ENCODE measurements at places on chromosomes 13 and 19.

DNA sequence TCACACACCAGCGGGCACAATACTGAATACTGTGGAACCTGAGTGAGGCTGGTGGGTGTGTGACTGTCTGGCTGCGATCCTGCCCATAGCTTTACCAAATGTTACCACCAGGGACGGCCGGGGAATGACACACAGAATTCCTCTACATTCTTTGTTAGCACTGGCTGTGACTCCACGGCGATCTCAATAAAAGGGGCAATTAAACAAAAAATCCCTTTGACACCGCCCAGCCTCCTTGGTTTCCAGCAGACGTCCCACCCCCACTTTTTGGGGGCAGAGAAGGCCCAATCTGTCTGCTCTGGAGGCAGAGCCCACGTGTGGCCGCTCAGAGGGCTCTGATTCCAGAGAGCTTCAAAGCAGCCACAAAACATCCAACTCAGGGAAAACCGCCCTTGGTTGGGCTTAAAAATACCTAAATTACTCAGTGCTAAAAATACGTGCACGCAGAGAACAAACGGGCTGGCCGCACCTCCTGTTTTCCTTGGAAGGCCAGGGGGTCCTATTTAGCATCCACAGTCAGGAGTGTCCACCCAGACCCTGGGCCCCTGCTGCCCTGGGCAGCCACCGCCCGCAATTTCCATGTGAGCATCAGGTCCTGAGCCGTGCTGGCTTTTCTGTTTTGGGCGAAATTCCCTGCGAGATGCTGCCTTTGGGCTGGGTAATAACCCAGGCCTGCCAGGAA, 47.8 kb downstream of the GADD45B start:
- no peak for DNase-seq

- no peak for DNase-seq
Observed at GRCh38 chr13:93244918-93245280, 18.3 kb downstream of the GPC6 start.

DNA sequence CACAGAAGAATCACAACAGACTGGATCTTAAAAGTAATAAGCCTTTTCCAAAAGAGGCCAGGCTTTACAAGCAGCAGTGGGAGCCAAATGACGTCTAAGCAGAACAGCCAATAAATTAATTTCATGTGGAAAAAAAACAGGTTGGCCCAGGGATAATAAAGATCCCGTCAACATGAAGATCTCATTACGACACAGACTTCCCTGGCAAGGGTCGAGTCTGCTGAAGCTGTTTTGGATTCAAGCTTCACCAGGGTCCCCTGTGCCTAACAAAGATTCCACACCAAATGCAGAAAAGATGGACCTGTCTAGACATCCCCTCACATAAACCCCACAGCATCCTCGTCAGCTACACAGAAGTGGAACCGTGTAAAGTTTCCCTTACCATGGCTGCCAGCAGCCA, 215.1 kb upstream of the ZNF507 start:
- DNase-seq, result no peak

- DNase-seq, result no peak
Observed at GRCh38 chr13:42153199-42154113, 105.0 kb downstream of the DGKH start.

DNA sequence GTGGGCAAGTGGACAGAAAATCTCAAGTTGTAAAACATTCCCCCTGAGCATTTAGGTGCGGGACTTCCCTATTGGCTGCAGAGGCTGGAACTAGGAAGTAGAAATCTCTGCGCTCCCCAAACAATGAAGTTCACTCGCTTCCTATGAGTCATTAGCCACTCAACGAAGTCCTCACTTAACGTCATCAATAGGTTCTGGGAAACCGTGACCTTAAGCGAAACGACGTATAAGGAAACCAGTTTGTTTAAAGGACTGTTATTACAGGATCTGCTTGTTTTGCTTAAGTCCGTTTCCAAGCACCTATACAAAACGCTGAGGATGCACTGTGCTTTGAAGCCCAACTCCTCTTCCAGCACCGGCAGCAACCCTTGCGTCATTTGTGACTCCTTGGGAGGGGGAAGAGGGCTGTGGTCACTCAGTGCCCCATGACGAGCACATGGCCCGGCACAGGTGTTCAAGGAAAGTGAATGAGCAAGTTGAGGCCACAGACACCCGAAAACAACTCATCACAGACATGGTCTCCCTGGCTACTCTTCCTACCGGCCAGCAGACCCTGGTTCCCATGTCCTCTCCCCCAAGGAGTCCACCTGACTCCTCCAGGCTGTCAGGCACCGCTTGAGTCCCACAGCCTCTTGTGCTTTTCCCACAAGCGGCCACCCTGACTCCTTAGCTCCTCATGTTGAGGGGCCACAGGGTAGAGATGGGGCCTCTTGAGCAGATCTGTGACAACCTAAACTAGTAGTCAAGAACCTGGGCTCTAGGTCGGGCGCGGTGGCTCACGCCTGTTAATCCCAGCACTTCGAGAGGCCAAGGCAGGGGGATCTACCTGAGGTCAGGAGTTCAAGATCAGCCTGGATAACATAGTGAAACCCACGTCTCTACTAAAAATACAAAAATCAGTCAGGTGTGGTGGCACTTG, 4.8 kb downstream of the RPS16 start:
- DNase-seq, result peak; percentile 66

DNA sequence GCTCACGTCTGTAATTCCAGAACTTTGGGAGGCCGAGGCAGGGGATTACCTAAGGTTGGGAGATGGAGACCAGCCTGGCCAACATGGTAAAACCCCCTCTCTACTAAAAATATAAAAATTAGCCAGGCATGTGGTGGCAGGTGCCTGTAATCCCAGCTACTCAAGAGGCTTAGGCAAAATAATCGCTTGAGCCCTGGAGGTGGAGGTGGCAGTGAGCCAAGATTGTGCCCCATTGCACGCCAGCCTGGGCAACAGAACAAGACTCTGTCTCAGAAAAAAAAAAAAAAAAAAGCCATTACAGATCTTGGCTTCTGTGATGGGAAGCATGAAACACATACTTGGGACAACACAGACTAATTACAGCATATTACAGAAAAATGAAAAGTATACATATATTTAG, 1404.5 kb upstream of the SPRY2 start:
- DNase-seq, result no peak

DNA sequence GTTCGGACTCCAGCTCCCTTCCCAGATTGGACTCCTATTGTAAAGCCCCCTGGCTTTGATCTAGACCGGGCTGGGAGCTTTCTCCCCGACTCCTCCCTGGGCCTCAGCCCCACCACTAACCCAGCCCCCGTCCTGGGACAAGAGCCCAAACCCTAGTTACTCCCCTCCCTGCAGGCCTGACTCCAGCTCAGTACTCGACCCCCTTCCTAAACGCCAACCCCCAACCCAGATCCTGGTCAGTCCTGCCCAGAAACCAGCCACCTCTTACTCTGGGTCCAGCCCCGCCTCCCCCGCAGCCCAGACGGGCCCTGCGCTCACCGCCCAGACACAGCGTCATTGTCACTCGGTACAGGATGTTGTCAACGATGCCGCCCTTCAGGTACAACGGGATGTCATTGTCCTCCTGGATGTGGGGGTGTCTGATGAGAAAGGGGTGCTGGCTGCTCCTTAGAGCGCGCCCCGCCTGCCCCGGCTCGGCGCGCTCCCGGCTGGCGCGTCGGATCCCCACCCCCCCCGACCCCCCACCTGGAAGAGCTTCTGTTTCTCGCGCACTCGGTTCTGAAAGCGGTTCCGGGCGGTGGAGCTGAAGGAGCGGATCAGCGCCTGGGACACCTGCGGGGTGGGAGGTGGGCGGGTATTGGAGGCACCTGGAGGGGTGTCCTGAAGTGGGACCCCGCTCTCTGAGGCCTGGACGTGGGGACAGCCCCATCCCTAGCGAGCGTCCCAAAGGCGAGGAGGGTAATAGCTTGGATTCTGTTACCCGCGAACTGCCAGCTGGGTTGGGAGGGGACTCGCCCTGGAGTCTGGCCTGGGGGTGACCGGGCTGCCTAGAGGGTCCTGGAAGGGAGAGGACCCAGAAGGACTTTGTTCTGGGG, 866 bp downstream of the COX7A1 start:
- no peak for DNase-seq

- DNase-seq, result no peak
Observed at GRCh38 chr19:36196249-36196648, 18.2 kb downstream of the ZNF565 start.

GRCh38 chr19:54429176-54429495, 13.9 kb downstream of the TTYH1 start:
- no peak for DNase-seq

DNA sequence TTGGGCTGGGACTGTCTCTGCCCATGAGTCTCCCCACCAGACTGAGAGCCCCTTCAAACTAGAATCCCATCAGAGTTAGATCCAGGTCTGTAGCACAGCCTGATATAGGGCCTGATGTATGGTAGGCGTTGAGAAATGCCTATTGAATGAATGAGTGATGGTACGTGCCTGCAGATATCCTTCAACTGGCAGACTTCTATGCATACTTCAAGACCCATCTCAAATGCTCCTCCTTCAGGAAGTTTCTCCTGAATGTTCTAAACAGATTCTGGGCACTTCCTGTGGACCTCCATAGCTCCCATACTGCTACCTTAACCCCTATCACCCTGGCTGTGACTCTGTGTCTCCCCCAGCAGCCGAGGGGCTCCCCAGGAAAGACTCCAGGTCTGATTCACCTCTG, 48.2 kb downstream of the KCNC3 start:
- no peak for DNase-seq

GRCh38 chr13:74084375-74084935, 49.7 kb downstream of the KLF12 start:
- DNase-seq, result no peak

- DNase-seq, result no peak
Observed at GRCh38 chr19:16921766-16922591, 33.2 kb downstream of the F2RL3 start.

DNA sequence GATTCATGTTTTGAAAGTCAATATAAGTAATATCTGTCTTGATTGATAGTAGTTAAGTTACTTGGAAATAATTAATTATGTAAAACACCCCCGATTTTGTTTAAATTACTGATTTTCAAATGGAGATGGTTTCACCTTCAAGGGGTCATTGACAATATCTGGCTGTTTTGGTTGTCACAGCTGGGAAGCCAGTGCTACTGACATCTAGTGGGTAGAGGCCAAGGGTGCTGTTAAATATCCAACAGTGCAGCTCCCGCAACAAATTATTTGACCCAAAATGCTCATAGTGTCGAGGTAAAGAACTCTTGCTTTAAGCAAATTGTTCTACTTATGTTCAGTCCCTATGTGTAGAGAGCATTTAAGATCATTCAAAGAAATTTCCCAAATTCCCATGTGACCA, 50.6 kb upstream of the PCDH20 start:
- DNase-seq, result no peak

- DNase-seq, result no peak
Observed at GRCh38 chr13:44048326-44048725, 168.6 kb downstream of the LACC1 start.

DNA sequence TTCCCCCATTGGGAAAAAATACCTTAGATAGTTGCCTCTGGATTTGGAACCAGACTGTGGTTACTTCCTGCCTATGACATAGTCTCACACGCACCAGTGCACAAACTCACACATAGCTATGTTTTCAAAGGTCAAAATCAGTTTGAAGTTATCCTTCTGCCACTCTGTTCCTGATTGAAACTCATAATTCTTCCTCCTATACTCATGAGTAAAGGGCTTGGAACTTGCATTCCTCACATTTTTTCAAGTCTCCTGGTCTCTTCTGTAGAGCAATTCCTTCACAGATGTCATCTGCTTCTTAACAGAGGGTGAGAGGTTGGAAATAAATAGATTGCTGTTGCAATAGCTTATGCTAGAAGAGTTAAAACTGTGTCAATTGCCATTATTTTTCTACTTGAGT, 18.6 kb upstream of the POSTN start:
- no peak for DNase-seq

GRCh38 chr19:4206818-4207484, 22.4 kb upstream of the EBI3 start:
- DNase-seq, result no peak

DNA sequence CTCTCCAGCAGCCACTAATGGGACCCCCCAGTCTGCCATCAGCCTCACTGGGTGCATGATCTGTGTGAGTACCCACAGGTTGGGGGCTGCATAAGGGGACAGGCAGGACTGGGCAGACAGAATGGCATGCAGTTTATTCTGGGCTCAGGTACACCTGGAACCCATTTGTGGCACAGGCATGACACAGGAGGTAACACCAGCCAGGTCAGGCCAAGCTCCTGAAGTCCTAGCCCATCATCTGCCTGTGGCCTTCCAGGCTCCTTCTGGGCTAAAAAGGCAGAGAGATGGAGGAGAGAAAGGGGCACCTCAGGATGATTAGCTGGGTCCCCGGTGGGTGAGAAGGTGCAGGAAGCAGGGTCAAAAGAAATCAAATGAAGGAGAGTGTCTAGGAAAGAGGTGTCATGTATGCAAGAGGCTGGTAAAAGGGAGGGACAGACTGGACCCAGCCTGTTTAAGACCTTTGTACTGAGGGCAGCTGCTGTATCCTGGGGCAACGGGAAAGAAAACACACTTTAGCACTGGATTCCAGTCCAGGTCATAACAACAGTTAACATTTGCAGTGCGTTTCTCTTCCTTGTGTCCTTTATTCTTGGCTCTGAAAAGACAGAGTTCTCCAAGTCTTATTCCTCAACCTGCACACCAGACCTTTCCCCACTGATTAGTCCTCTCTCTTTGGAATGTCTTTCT, 20.2 kb upstream of the DGKH start:
- no peak for DNase-seq

DNA sequence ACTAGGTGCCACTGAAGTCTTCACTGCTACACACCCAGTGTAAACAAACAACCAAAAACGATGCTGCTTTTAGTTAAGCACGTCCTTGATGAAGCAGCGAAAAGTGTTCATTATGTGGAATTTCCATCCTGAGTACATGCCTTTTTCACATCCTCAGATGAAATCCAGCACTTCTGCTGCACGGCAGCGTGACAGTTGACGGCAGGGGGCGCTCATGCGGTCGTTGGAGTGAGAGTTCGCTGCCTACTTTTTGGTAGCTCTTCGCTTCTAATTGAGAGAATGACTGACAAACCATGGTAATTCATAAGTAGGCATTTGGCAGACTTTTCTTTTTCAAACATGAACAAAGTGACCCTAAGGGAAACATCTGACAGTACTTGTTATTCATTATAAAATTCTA, 1124.9 kb downstream of the EFNB2 start:
- peak; percentile 0 for DNase-seq

- no peak for DNase-seq
Observed at GRCh38 chr13:40660141-40660664, 6.2 kb downstream of the FOXO1 start.

DNA sequence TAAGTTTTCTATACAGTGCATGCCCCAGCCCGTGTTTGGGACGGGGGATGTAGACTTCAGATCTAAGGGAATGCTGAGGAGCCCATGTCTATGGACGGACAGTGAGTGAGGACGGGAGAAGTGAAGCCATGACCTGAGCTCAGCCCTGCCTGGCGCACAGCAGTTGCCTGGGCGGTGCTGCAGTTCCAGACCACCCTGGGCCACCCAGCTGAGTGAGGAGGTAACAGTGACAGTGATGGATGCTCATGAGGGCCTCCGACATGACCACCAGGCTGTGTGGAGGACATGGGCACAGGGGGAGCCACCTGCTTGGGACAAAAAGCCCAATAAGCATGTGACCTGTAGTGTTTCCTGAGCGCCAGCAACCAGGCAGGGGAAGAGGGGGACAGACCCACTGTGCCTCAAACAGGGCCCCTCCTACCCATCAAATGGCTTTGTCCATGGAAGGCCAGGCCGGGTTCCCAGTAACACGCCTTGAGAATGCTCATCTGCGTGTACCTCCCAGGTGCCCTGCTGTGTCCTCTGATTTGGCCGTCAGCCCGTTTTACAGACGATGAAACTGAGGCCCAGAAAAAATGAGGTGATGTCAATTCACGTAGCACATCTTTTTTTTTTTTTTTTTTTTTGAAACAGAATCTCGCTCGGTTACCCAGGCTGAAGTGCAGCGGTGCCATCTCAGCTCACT, 22.6 kb downstream of the NOSIP start:
- no peak for DNase-seq

GRCh38 chr13:33918199-33918932, 100.4 kb downstream of the RFC3 start:
- no peak for DNase-seq

Data from activated T-helper 1 cell treated with anti-CD3 and anti-CD28 coated beads, Interleukin-2, amount 50 U/mL, for 16 hours (primary cell).